ENCODE measurements at places on chromosomes 2 and 18. TPM values are rescaled to one million over a fixed set of nuclear protein-coding genes. Genes with fewer than 3 reads are reported as not detected.

GRCh38 chr2:57330447-57330846, 716.2 kb upstream of the VRK2 start:
- DNase-seq, result peak; percentile 6

DNA sequence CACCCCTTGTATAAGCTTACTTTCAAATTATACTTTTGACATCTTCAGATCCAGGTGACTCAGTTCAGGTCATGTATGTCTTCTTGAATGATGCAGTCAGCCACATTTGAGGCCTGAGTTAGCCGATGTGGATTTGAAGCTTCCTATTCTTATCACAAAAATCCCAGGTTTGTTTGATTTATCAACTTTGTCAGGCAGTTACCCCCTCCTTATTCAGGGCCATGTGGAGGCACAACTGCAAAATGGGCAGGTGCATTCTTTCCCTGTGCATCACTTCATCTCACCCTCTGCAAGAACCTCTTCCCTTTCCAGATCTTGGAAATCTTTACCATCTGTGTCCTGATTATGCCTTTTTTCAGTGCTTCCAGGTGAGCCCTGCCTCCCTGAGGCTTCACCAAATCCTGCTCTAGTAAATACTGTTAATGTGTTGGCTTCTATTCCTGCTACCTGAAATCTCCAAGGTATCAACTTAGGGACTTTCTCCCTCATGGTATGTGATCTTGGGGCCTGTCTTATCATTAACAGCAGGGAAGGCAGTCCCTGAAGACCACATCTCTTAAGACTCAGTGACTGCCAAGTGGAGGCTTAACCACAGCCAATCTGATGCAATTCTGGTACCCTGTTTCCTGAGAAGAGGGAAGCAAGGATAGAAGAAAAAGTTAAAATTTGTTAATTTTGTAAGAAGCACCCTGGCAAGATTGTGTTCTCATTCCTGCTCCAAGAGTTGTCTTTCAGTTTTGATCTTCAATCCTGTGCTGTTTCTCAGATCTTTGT, 9.4 kb upstream of the ARHGAP28 start:
- DNase-seq, result no peak

DNA sequence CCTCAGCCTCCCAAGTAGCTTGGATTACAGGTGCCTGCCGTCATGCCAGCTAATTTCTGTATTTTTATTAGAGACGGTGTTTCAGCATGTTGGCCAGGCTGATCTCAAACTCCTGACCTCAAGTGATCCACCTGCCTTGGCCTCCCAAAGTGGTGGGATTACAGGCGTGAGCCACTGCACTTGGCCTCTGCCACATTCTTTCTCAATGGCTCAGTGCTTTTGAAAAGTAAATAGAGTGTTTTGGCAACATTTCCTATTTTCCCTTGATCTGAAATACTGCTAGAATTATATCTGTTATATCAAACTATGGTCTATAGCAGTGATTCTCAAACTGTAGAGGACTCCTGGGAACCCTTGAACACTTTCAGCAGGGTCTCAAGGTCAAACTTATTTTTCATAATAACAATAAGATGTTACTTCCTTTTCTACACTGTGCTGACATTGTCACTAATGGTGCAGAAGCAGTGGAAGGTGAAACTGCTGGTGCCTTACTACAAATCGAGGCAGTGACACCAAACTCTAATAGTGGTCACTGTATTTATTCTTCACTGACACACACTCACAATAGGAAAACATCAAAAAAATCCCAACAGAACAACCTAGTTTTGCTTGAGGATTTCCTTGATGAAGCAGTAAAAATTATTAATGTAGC, 10.6 kb downstream of the DAW1 start:
- DNase-seq, result no peak

The ZNF396 gene
- 0.06 TPM for total RNA-seq

DNA sequence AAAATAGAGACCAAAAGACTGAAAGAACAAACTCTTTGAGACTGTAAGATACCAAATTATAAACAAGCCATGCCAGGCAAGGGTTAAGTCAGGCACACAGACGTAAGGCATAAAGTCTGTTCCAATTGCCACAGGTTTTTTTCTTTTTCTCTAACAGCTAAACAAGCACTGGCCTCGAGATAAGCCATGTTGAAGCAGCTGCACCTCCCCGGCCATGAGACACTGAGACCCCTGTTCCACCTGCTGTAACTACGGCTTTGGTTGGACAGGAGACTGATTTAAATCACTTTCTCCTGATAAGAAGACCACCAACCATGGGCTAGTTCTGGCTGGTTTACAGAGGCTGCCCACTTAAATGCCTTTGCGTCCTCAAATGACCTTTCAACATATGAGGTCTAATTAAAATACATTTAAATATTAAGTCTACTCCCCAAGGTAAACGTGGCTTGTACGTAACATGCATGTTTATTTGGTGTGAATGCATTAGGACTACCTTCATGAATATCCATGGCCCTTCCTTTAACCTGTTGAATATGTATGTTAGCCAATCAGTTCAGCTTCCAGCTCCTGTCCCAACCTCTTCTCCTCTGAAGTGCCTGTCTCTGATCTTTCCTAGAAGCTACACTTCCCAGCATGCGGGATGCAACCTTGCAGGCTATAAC, 117.2 kb downstream of the CMPK2 start:
- peak; percentile 59 for DNase-seq

DNA sequence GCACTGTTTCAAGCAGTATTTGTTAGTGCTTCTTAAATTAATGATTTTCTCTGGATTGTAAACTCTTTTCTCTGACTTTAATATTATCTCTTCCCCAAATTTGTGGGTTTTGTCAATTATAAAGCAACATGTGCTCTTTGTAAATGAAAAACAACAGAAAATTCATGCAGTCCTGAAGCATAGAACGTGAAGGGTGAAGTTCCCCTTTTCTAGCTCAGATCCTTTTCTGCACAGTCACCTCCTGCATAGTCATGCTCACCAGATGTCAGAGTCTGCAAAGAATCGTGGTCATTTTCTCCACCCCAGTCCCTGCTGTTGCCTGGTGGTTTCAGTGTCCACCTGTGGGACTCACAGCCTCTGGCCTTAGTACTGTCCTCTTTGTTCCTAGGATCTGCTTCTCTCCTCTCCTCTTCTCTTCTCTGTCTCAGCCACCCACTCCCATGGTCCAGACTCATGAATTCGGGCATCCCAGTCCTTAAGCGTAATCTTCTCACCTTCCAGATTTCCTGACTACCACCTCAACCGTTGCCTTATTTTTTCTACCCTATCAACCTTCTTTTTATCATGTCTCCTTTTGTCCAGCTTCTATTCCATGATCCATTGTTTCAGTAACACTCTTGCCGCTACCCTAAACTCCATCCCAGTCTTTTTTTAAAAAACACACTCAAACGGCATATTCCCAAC, 229.1 kb downstream of the RTP5 start:
- DNase-seq, result no peak

GRCh38 chr18:10797896-10798295, 272.1 kb downstream of the NAPG start:
- no peak for DNase-seq

The IL36A gene
- total RNA-seq, result not detected

The PLGLB1 gene
- 0.81 TPM for total RNA-seq

DNA sequence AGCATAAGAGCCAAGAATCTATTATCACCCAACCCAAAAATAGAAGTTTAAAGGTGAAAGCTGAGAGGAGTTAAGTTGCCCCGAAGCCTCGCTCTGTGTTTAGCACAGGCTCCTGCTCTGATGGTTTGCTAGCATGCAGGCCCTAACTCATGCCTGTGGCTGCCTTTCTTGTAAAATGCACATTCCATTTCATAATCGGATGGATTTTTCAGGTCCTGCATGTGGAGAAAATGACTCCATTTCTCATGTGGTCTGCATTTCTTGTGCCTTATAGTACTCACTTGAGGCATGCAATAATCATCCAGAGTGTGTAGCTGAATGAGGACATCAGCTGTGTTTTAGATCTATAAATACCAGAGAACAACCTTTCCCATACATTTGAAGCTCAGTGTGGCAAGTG, 381.8 kb downstream of the CPS1 start:
- no peak for DNase-seq

- no peak for DNase-seq
Observed at GRCh38 chr18:48609114-48609513, 70.3 kb downstream of the CTIF start.

- no peak for DNase-seq
Observed at GRCh38 chr2:46806526-46806925, 109.1 kb downstream of the MCFD2 start.

GRCh38 chr2:104404526-104404925, 449.4 kb upstream of the POU3F3 start:
- no peak for DNase-seq

The GPR75 gene
- total RNA-seq, result 4.5 TPM

The MPPE1 gene
- total RNA-seq, result 14.7 TPM

GRCh38 chr2:103788951-103789350, 1027.1 kb downstream of the TMEM182 start:
- peak; percentile 7 for DNase-seq

The TPO gene
- total RNA-seq, result not detected

The AFF3 gene
- not detected for total RNA-seq

The SLC11A1 gene
- 0.36 TPM for total RNA-seq

GRCh38 chr18:3667255-3668137, 217.5 kb downstream of the TGIF1 start:
- DNase-seq, result no peak

The GPR39 gene
- not detected for total RNA-seq

DNA sequence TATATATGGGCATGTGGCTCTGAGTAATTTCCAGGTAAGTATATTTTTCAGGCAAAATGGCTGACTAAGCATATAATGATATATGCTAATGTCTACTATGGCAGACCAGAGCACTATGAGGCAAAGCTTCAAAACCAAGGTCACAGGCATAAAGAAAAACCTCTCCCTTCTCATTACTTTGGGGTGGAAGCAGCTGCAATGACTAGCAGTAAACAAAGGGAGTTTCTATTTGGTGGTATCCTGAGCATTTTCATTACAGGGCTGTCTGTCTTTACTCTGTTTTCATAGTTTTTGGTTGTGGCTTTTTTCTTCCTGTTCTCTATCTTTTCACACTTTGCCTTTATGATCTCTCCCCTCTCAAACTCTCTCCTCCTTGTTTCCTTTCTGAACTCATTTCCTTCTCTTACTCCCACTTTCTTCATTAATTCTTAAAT, 15.6 kb downstream of the PDE6D start:
- no peak for DNase-seq

The COL6A3 gene
- 0.04 TPM for total RNA-seq

DNA sequence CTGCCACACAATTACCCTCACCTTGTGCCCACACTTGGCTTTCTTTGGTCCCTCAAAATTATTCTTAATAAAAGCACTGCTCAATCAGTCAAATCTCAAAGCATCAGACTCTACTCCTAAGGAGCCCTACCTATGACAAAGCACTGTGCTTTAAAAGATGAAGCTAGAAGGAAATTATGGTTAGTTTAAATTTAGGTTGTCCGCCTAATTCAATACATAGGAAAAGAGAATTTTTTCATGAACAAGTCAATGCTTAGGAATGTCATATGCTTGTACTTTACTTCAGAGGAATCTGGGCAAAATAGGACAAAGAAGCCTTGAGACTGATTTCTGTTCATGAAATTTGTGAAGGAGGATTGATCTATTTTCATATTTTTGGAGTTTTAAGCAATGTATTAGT, 726.4 kb upstream of the CDH2 start:
- no peak for DNase-seq

- no peak for DNase-seq
Observed at GRCh38 chr2:239392072-239392357, 8.8 kb downstream of the HDAC4 start.

- DNase-seq, result no peak
Observed at GRCh38 chr2:239727776-239728600, 297.2 kb downstream of the NDUFA10 start.

Data from SJCRH30 (cell line).